ENCODE measurements at places on chromosomes 4 and X. TPM values are rescaled to one million over a fixed set of nuclear protein-coding genes. Genes with fewer than 3 reads are reported as not detected.

Gene PLK4
- 43.8 TPM for polyA plus RNA-seq

Gene TTC29
- polyA plus RNA-seq: not detected

Gene F8A2
- not detected for polyA plus RNA-seq

Gene SULT1B1
- 0.01 TPM for polyA plus RNA-seq

Gene ZNF827
- polyA plus RNA-seq: 11.2 TPM

Gene PROM1
- not detected for polyA plus RNA-seq

Gene MAPK10
- 3.1 TPM for polyA plus RNA-seq

Gene XG
- not detected for polyA plus RNA-seq

Gene PFKFB1
- polyA plus RNA-seq: 0.18 TPM

Gene WAS
- polyA plus RNA-seq: 19.2 TPM

Gene GUCY2F
- polyA plus RNA-seq: not detected

Gene AFF2
- not detected for polyA plus RNA-seq

Gene PRRG3
- polyA plus RNA-seq: not detected

Gene TSPAN6
- polyA plus RNA-seq: 0.25 TPM

Gene EXOC1L
- polyA plus RNA-seq: not detected

Gene NUP62CL
- 3.0 TPM for polyA plus RNA-seq

Gene CAPN6
- not detected for polyA plus RNA-seq

Gene FGD1
- 0.52 TPM for polyA plus RNA-seq

Gene FSTL5
- polyA plus RNA-seq: not detected

Gene NPFFR2
- polyA plus RNA-seq: not detected

Gene UTP3
- 23.4 TPM for polyA plus RNA-seq

Gene SMARCA1
- 0.08 TPM for polyA plus RNA-seq

Gene FRMPD3
- polyA plus RNA-seq: not detected

Gene SGCB
- polyA plus RNA-seq: 13.2 TPM

Gene MAOA
- polyA plus RNA-seq: not detected
